ENCODE measurements at places on chromosomes 12 and 14. TPM values are rescaled to one million over a fixed set of nuclear protein-coding genes. Genes with fewer than 3 reads are reported as not detected.
A peak's percentile ranks its signal among the peaks of the same experiment; 100 is the strongest.

The ZNF605 gene
- 0.65 TPM for polyA plus RNA-seq

- no peaks in the 10 kb centered on the region for H3K36me3 ChIP-seq
- no peaks in the 10 kb centered on the region for H3K4me1 ChIP-seq
- no peak for DNase-seq
- no peaks in the 10 kb centered on the region for H3K27me3 ChIP-seq
These were observed 106.5 kb downstream of the TMEM117 start for GRCh38 chr12:43942379-43942778.

GRCh38 chr14:77086951-77087350 lies 11.1 kb upstream of the CIPC start:
- H3K36me3 ChIP-seq = peaks cover 9% of the 10 kb centered on the region
- peaks cover 7% of the 10 kb centered on the region for H3K27me3 ChIP-seq
- peaks cover 4% of the 10 kb centered on the region for H3K4me1 ChIP-seq
- no peak overlapping the region for H3K27ac ChIP-seq
- no peak overlapping the region for H3K4me3 ChIP-seq
- no peak for DNase-seq

DNA sequence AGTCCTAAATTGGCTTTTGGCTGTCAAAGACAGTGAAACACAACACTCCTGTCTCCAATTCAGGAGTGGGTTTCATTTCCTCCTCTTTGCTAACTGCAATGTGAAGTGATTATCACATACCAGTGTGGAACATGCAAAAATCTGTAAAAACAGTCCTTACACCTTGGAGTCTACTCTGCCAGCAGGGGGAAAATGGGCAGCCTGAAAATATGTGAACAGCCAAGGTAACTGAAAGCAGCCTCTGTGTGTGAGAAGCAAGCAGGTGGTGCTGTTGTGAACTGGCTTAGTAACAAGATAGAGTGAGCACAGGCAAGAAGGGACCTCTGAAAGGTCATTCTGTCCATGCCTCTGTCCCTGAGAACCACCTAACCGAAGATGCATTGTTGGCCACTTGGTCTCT lies 6.0 kb downstream of the PRMT8 start:
- no peaks in the 10 kb centered on the region for H3K36me3 ChIP-seq
- no peak overlapping the region for H3K4me3 ChIP-seq
- no peak overlapping the region for H3K27ac ChIP-seq
- H3K4me1 ChIP-seq = peaks cover 7% of the 10 kb centered on the region
- no peak for DNase-seq

DNA sequence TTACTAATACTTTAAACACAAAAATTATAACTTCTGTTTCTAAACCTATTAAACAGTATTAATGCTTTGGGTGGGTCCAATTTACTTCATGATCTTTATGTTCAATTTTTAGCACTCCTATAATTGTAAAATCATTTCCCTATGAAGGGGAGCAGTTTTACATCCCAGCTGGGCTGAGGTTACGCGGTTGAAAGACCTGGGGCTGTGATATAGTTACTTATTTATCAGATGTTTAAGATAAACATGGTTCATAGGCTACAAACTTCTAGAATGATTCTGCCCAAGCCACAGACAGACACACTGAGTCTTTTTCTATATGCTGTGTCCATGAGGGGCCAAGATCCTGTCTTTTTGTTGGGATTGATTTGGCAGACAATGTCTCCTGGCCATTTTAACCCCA lies 44.4 kb downstream of the DYRK2 start:
- H3K36me3 ChIP-seq = peaks cover 7% of the 10 kb centered on the region
- no peak for DNase-seq
- H3K4me1 ChIP-seq = peaks cover 20% of the 10 kb centered on the region
- no peak overlapping the region for H3K27ac ChIP-seq

- DNase-seq = no peak
- no peaks in the 10 kb centered on the region for H3K36me3 ChIP-seq
- no peak overlapping the region for H3K4me3 ChIP-seq
- H3K27ac ChIP-seq = no peak overlapping the region
- no peaks in the 10 kb centered on the region for H3K27me3 ChIP-seq
These were observed 203.2 kb upstream of the SSTR1 start for GRCh38 chr14:38004610-38004879.

The BCL11B gene
- polyA plus RNA-seq = 8.2 TPM

DNA sequence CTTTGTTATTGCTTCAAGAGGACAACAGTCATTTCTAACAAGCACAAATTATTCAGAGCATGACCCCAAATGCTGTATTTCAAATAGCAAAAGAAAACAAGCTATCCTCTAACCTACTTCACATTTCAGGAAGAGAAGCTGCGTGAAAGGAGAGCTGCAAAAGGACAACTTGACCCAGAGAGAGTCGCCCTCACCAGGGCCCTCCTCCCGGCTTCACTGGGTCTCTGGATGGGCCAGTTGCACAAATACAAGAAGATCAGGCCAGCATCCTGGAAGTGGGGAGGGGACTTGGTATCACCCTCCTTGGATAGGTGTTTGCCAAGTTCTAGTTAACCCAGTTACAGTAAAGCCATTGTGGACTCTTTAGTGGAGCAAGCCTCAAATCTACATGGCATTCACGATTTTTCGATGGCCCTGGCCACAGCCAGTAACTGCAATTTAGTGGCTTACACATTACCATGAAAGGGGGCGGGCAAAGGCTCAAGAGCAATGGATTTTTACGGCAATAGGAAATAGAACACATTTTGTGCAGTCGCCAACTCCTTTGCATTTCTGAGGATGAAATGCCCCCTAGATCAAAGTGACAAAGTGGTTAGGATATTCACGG lies 166.9 kb upstream of the DIO2 start:
- no peak for DNase-seq
- no peak overlapping the region for H3K27ac ChIP-seq
- peaks cover 10% of the 10 kb centered on the region for H3K27me3 ChIP-seq
- H3K36me3 ChIP-seq = no peaks in the 10 kb centered on the region
- H3K4me1 ChIP-seq = no peaks in the 10 kb centered on the region
- H3K4me3 ChIP-seq = no peak overlapping the region

DNA sequence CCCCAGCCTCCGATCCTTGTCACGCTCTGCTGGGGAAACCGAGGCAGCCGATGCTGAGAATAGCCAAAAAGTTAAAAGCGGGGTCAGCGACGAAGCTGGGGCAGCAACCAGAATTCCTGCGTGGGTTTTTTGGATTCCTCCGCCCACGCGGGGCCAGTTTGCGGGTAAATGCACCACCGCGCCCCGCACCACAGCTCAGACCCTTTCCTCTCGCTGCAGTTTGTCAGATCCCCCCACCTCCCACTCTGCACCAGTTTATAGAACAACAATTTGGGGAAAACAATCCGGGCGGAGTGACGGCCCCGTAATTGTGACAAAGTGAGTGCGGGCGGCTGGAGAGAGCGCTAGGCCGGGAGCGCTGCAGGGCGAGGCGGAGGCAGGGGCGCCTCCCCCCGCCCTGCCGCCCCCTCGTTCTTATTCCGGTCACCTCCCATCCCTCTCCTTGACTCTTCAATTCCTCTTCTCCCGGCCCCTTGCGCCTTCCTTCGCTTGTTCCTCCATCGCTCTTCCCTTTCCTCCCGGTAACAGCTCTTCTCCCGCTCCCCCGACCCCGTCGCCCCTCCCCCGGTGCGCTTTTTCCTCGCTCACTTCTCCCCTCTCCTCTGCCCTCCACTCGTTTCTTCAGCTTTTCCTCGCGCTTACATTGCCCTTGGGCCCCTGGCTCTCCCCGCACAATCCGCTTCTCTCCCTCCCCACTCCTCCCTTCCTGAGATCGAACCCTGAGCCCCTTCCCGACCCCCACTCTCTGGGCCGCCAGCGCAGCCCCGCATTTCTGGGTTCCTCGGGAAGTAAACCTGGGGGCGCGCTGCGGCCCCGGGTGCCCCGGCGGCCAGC lies 646 bp upstream of the DNAJC22 start:
- DNase-seq = no peak
- no peak overlapping the region for H3K27ac ChIP-seq
- no peaks in the 10 kb centered on the region for H3K36me3 ChIP-seq
- H3K4me3 ChIP-seq = peak overlapping the region; percentile 59

DNA sequence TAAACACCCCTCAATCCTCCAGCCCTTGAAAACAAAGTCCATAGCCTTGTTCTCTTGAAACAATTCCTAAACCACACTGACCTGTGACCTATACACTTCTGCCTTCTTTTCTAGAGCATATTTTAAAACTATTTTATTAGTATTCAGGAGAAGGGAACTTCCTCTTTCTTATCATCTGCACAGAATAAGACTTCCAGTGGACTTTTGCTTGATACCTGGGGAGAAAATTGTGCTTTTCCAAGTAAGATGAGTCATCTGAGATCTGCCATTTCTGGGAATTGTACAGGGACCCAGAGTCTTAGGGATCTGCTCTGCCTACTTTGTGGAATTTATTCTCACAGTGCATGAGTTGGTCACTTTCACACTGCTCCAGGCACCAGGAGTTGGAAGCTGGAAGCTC lies 10.5 kb upstream of the WNT5B start:
- peaks cover 5% of the 10 kb centered on the region for H3K27me3 ChIP-seq
- no peak for DNase-seq
- H3K4me3 ChIP-seq = no peak overlapping the region
- no peak overlapping the region for H3K27ac ChIP-seq

Measured in naive thymus-derived CD8-positive, alpha-beta T cell (primary cell).